ENCODE measurements at places on chromosomes 6 and 20. TPM values are rescaled to one million over a fixed set of nuclear protein-coding genes. Genes with fewer than 3 reads are reported as not detected.

DNA sequence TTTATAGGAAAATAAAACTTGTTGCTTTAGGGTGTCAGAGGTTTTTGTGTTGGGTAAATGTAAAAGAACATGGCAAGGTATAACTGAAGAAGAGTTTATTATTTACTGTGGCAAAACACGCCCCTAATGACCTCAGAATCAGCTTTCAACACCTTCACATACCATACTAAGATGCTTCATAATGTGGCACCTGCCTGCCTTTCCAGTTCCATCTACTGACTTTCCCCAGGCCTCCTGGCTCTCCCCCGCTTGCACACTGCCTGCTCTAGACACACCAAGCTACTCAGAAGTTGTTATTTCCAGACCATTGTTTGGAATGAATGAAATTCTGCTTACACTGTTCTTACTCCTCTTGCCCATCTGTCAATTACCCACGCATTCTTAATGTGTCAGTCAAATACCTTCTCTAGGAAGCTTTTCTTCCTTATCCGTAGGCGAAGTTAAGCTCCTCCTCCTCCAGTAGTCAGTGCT, 1.8 kb downstream of the TIAM2 start:
- DNase-seq = no peak

DNA sequence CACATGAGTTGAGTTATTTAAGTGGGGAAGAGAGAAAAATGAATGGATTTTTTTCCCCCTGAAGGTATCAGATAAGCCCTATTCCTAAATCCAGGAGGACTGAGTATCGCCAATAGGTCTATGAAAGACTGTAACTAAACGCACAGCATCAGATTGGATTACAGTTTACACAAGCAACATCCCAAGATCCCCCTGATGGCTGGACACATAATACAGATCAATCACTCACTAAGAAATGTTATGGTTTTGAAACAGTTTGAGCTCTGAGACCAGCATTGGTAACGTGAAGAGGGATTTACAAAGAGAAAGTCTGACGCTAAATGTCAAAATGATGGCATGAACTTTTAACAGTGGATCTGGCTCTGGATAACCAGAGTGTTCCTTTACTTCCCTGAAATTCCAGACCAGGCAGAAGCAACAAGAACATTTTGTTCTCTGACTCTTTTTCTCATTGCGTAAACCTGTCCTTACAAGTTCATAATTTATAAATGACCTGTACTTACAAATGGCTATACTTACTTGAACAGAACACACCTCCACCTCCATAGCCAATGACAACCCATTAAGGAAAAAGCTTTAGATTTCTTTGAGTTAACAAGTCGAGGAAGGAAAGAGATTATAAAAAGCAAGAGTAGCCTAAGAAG, 131.8 kb upstream of the BEND3 start:
- no peak for DNase-seq

GRCh38 chr20:37226889-37227288, 34.7 kb downstream of the GHRH start:
- DNase-seq = peak; percentile 62

- DNase-seq = no peak
These were observed 46.3 kb downstream of the TULP4 start for GRCh38 chr6:158358450-158359077.

- DNase-seq = no peak
These were observed at the start of gene TUBB2B for GRCh38 chr6:3227363-3228045. TSS of gene TUBB2B (minus strand) at chr6:3227653. CDS start at chr6:3227543, 110 bp downstream.

DNA sequence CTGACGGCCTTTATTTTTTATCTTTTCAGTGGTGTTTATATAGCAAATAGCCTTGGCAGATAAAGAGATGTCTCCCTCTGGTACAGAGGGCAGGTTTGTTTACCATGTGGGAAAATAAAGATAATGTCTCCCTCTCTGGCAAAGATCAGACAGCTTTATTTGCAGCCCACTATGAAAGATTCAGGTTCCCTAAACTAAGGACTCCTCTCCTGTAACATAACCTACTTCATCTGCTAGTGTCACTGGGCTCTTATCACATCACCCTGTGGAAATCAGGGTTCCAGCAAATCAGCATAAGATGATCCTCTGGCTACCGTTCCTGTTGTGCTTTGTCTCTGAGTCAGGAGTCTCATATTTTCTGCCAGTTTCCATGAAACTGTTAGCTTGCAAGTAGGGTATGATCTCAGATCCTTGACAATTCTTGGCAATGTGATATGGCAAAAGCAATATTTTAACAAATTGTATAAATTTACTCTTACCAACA, 3.1 kb downstream of the FBXL4 start:
- no peak for DNase-seq

GRCh38 chr6:39282774-39283173, 31.4 kb downstream of the KCNK17 start:
- no peak for DNase-seq

DNA sequence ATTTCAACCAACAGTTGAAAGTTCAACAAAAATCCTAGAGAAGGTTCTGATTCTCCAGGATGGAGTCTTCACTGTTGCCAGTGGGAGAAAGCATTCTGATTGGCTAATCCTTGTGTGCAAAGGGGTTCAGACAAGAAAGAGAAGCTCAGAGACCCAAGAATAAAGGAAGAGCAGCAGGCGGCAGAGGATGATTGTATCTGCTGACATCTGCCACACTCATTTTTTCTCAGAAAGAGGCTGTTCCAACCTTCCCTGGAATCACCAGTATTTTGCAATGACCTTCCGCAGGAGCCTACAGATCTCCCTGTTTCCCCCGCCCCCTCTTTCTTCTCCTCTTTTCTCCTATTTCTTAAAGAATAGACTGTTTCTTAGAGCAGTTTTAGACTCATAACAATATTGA, 376.7 kb downstream of the CDH26 start:
- no peak for DNase-seq

GRCh38 chr6:4616311-4616710, 159.9 kb upstream of the CDYL start:
- DNase-seq = no peak

DNA sequence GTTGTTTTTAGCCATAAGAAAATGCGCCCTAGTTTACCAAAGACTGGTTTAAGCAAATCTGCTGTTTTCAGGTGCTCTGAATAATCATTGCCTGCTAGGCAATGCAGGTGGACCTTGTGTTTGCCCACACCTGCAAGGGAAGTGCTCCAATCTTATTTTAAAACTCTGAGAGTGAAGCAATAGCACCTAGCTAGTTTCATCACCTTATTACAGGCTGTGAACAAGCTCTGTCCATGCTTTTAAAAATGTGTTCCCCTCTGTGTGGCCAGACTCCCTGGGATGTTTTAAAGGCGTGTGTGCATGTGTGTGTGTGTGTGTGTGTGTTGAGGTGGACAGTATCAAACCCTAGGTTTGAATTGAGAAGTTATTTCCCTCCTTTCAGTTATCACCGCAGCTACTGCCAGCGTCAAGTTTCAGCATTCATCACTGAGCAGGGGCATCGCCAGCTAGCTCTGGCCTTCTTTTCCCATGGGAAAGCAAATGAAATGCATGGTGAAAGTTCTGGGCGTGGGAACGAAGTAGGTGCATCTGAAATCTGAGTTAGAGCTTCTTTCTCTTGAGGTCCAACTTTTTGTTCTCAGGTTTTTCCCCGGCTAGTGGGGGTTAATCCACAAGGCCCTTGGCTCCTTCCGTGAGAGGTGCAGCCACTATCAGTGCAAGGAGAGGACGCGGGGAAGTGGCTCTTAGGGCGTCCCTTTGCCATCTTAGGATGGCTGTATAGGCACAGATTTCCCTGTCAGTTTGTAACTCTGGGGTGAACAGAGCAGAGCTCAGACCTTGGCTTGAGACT, 30.8 kb downstream of the DUSP22 start:
- no peak for DNase-seq

GRCh38 chr6:162181741-162182401, 545.7 kb downstream of the PRKN start:
- no peak for DNase-seq

- DNase-seq = no peak
These were observed 23.4 kb downstream of the ATRN start for GRCh38 chr20:3494218-3494617.

DNA sequence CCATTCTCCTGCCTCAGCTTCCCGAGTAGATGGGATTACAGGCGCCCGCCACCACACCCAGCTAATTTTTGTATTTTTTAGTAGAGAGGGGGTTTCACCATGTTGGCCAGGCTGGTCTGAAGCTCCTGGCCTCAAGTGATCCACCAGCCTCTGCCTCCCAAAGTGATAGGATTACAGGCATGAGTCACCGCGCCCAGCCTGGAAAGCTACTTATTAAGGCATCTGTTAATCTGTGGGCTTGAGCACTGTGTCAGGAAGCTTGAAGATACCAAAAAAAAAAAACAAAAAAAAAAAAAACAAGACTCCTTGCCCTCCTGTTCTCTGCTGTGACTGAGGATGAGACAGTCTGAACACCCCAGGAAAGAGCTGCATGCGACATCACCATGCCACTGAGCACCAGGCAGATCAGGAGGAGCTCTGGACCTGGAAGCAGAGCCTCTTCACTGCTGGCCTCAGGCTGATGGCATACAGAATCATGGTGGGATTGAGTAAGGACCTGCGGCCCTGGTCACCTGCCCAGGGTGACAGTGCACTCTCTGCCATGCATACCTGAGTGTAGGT, 166.5 kb upstream of the SNX9 start:
- DNase-seq = no peak

GRCh38 chr20:13929836-13930235, 60.6 kb downstream of the SEL1L2 start:
- no peak for DNase-seq

GRCh38 chr6:26105842-26106241, 18.6 kb downstream of the HFE start:
- DNase-seq = no peak

The HSPA1B gene
- total RNA-seq = 277 TPM

The BNIP5 gene
- total RNA-seq = 7.4 TPM

The COL12A1 gene
- total RNA-seq = 46.8 TPM

The GSTA5 gene
- total RNA-seq = not detected

The SLCO4A1 gene
- total RNA-seq = 5.9 TPM

The OR12D3 gene
- not detected for total RNA-seq
